WTC11 (cell line): ENCODE measurements at places on chromosomes 3 and 15. TPM values are rescaled to one million over a fixed set of nuclear protein-coding genes. Genes with fewer than 3 reads are reported as not detected.

LSAMP gene
- total RNA-seq, result 3.6 to 5.9 TPM (median 5.7 TPM) in 3 replicates

DNA sequence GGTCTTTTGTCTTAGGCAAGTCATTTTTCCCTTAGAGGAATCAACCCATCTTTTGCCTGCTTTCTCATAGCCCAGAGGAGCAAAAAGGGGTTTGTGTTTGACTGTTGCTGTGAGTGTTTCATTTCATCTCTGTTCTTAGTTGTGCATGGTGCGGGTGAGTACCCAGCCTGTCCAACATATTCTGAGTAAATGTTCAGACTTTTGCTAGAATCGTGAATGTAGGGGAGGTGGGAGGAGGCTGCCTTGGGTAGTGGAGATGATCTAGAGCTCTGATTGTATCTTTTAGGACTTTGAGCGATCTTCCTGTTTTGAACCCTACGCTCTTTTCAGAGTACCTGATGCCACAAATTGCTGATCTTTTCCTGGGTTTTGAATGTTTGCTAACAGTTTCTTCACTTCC is 123.1 kb downstream of the ZNF609 start:
- H3K36me3 ChIP-seq, result peaks cover 10% of the 10 kb centered on the region
- DNase-seq, result no peak
- H3K27me3 ChIP-seq, result no peaks in the 10 kb centered on the region; the same call in 1 of the 2 replicates

GRCh38 chr3:42262525-42262924 is 3.5 kb downstream of the CCK start:
- no peaks in the 10 kb centered on the region for H3K36me3 ChIP-seq
- H3K4me1 ChIP-seq, result peaks cover 18% of the 10 kb centered on the region
- H3K27ac ChIP-seq, result no peak overlapping the region
- H3K27me3 ChIP-seq, result peaks cover 56% of the 10 kb centered on the region
- peak overlapping the region; percentile 63 for H3K4me3 ChIP-seq

- H3K27me3 ChIP-seq, result peaks cover 84% of the 10 kb centered on the region
- peaks cover 2% of the 10 kb centered on the region for H3K36me3 ChIP-seq
- H3K4me3 ChIP-seq, result peak overlapping the region; percentile 20; the same call in 1 of the 2 replicates
- peak; percentile 53 for DNase-seq
- no peak overlapping the region for H3K27ac ChIP-seq
Measured at GRCh38 chr15:41511331-41511898, 2.2 kb downstream of the LTK start.

DNA sequence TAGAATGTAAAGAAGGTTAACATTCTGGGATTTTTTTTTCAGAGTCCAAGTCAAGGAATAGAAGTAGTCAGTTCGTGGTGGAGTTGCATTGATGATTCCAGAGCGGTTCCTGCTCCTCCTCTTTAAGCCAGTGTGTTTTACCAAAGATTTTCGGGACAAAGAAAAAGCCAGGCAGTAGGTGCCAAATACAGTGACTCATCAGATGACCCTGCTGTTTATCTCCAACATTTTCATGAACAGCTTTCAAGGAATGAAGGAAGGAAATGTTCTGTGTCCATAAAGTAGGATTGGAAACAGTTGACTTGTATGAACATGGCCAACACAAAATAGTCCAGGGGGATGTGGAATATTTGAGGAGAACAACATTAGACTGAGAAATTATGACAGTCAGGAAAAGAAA is 142.4 kb upstream of the TMC3 start:
- H3K4me3 ChIP-seq, result no peak overlapping the region
- DNase-seq, result no peak
- H3K27ac ChIP-seq, result no peak overlapping the region

DNA sequence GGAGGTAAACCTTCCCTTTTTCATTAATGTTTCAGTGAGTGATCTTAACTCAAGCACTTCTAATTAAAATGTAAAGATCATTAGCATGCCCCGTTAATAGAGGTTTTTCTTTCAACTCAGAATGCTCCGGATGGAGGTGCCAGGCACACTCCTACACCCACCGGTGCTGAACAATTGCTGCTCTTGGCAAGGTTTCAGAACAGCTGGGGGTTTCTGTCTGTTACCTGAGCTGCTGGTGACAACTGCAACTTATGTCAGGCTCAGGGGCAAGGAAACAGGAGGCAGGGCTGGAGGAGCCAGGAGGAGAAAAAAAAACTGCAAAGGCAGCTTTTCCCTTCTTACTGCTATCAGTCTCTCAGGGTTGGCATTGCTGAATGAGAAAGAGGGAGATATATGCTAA is 250.1 kb downstream of the DIPK2A start:
- peaks cover 8% of the 10 kb centered on the region for H3K4me1 ChIP-seq
- peak; percentile 17 for DNase-seq
- peak overlapping the region; percentile 54; the same call in 1 of the 2 replicates for H3K27ac ChIP-seq

GRCh38 chr15:25089577-25089976 is 134.8 kb downstream of the SNRPN start:
- H3K36me3 ChIP-seq, result peaks cover 100% of the 10 kb centered on the region
- H3K4me3 ChIP-seq, result no peak overlapping the region
- no peaks in the 10 kb centered on the region for H3K4me1 ChIP-seq
- no peak for DNase-seq

DNA sequence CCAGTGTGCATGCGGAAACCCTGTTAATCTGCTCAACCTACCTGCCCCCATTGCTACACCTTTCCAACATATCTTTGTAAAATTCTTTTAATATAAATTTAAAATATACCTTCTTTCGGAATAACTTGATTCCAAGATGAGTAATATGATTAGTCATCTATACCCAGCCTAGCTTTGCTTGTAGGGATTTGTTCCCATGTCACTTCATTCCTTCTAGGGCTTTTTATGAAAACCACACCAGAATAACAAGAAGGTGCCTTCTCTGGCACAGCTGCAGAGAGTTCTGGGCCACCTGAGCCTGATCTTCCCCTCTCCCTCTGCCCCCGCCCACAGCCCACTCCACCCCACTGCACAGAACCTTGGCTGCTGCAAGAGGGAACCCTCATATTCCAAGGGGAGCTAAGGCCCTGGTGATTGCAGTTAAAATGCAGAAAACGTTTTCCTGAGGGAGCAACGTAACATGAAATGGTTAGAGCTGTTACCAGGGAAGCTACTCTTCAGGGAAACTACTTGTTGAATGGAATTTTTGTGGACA is 38.6 kb upstream of the HACD2 start:
- DNase-seq, result no peak
- no peak overlapping the region for H3K27ac ChIP-seq
- H3K4me1 ChIP-seq, result peaks cover 22% of the 10 kb centered on the region
- no peaks in the 10 kb centered on the region for H3K27me3 ChIP-seq

GRCh38 chr3:23710555-23710954 is 95.2 kb upstream of the UBE2E1 start:
- H3K27ac ChIP-seq, result peak overlapping the region; percentile 14
- no peak overlapping the region for H3K4me3 ChIP-seq
- peaks cover 40% of the 10 kb centered on the region for H3K4me1 ChIP-seq
- H3K27me3 ChIP-seq, result no peaks in the 10 kb centered on the region
- peaks cover 2% of the 10 kb centered on the region; the same call in 1 of the 2 replicates for H3K36me3 ChIP-seq

- H3K27me3 ChIP-seq, result peaks cover 9% of the 10 kb centered on the region
- H3K4me3 ChIP-seq, result no peak overlapping the region
- no peak overlapping the region for H3K27ac ChIP-seq
- H3K36me3 ChIP-seq, result peaks cover 7% of the 10 kb centered on the region; the same call in 1 of the 2 replicates
Measured at GRCh38 chr3:123365450-123366143, 83.3 kb downstream of the ADCY5 start.

DNA sequence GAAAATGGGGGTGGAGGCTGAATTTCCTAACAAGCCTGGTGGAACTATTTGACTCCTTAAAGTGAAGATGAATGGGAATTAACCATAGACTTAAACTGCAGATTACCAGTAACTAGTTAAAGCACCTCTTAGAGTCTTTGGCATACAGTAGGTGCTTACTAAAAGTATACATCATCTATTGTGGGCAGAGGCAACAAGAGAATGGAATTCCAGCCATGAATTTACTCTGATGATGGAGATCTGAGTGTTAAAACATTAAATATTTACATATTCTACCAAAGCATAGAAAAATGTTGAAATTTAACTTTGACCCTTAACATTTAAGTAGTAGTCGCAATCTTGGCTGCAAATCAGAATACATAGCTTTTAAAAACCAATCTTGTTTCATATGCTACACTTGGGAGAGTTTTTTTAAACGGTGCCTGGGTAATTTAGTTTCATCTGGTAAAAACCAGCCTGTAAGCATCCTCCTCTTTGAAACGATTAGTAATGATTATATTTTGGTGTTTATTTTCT is 5.2 kb downstream of the UBA5 start:
- H3K27me3 ChIP-seq, result no peaks in the 10 kb centered on the region
- DNase-seq, result no peak
- H3K4me3 ChIP-seq, result no peak overlapping the region

SLC2A2 gene
- total RNA-seq, result 0.16 TPM in 1 of 3 replicates, not detected in the others

ZMYND10 gene
- 0.46 to 0.80 TPM (median 0.74 TPM) in 3 replicates for total RNA-seq

- H3K4me1 ChIP-seq, result peaks cover 20% of the 10 kb centered on the region
- H3K27ac ChIP-seq, result no peak overlapping the region
- peaks cover 7% of the 10 kb centered on the region for H3K36me3 ChIP-seq
- H3K27me3 ChIP-seq, result peaks cover 27% of the 10 kb centered on the region
Measured at GRCh38 chr3:126706631-126707030, 2.6 kb downstream of the CHCHD6 start.

DNA sequence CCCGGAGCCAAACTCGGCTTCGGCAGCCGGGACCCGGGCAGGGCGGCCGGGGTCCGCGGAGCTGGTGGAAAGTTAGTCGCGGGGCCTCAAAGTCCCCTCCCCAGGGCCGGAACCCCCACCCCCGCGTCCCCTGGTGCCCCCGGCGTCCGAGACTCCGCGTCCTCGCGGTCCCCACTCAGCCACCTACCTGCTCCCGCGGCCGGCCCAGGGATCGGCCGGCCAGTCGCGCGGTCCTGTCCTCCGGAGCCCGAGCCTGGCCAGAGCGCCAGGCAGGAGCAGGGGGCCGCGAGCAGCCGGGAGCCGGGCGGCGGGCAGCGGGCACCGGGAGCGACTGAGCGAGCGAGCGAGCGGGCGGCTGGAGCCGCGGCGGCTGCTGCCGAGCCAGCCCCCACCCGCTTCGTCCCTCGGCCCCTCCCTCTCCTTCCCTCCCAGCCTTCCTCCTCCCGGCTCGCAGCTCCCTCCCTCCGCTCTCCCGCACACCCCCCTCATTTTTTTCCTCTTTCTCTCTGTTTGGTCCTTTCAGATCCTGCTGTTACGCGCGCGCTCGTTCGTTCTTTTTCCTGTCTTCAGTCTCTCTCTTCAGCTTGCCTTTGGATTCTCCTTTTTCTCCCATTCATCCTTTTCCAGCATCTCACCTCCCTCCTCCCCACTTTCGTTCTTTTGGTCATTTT is at the start of gene MEGF11:
MEGF11 (minus strand) TSS at position 333 of the 671 bp plus-strand sequence. CDS start 125,347 bp downstream, outside the sequence.
- H3K27ac ChIP-seq, result no peak within 1 kb of the TSS
- peak; percentile 69 for DNase-seq
- H3K36me3 ChIP-seq, result no peaks in the 10 kb centered on the region
- H3K4me3 ChIP-seq, result peak within 1 kb of the TSS; percentile 96

DNA sequence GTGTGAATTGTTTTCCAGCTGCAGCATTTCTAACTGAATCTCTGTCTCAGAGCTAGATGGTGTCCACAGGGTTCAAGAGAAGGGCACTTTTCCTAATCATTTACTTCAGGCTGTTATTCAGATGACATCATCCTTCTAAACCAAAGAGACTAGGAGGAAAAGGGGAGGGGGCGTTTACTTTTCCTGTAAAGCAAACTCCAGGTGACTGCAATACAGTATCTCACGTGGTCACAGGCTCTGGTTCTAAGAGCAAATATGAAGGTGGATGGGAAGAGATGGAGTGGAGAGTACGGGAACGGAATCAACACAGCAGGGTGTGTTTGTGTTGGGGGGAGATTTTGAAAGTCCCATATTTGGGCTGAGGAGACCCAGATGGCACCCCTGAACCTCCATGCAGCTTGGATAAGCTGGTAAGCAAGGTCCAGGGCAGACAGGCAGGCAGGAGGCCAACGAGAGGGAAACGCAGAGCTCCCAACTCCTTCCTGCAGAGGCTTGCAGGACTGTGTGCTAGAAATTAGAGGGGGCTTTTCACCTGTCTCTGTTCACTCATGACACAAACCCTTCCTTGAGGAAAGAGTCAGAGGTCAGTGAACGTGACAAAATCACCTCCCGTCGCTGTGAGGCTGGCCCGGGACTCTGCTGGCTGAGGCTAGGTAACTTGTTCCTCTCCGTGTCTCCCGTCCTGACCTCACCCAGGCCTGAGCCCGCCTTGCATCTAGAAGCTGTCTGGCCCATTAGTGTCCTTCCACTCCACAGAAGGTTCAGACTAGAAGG is 151.2 kb downstream of the OPA1 start:
- no peak overlapping the region; the same call in 1 of the 2 replicates for H3K27ac ChIP-seq
- H3K36me3 ChIP-seq, result no peaks in the 10 kb centered on the region
- no peaks in the 10 kb centered on the region; the same call in 1 of the 2 replicates for H3K27me3 ChIP-seq
- H3K4me3 ChIP-seq, result no peak overlapping the region
- DNase-seq, result no peak

GRCh38 chr3:10397879-10398278 is 77.0 kb upstream of the SEC13 start:
- H3K4me3 ChIP-seq, result no peak overlapping the region
- H3K36me3 ChIP-seq, result no peaks in the 10 kb centered on the region
- H3K4me1 ChIP-seq, result peaks cover 28% of the 10 kb centered on the region

GRCh38 chr3:182261041-182261440 is 532.3 kb upstream of the ATP11B start:
- no peak for DNase-seq
- no peak overlapping the region for H3K27ac ChIP-seq
- H3K27me3 ChIP-seq, result no peaks in the 10 kb centered on the region
- H3K4me3 ChIP-seq, result no peak overlapping the region
- no peaks in the 10 kb centered on the region for H3K36me3 ChIP-seq

GRCh38 chr3:45931496-45931895 is 11.8 kb upstream of the CXCR6 start:
- no peaks in the 10 kb centered on the region for H3K4me1 ChIP-seq
- peaks cover 85% of the 10 kb centered on the region for H3K36me3 ChIP-seq
- no peaks in the 10 kb centered on the region for H3K27me3 ChIP-seq
- H3K27ac ChIP-seq, result no peak overlapping the region

GRCh38 chr3:61239871-61240270 is 11.4 kb downstream of the FHIT start:
- no peak for DNase-seq
- no peaks in the 10 kb centered on the region for H3K27me3 ChIP-seq
- no peaks in the 10 kb centered on the region for H3K36me3 ChIP-seq
- peaks cover 63% of the 10 kb centered on the region for H3K4me1 ChIP-seq

ZPLD1 gene
- total RNA-seq, result not detected in 3 replicates

- H3K27ac ChIP-seq, result no peak overlapping the region
- no peaks in the 10 kb centered on the region for H3K36me3 ChIP-seq
- peaks cover 4% of the 10 kb centered on the region for H3K4me1 ChIP-seq
- no peak overlapping the region for H3K4me3 ChIP-seq
- no peak for DNase-seq
Measured at GRCh38 chr3:89395456-89395855, 288.0 kb downstream of the EPHA3 start.

SGO1 gene
- 31.5 to 34.3 TPM (median 32.2 TPM) in 3 replicates for total RNA-seq

DNA sequence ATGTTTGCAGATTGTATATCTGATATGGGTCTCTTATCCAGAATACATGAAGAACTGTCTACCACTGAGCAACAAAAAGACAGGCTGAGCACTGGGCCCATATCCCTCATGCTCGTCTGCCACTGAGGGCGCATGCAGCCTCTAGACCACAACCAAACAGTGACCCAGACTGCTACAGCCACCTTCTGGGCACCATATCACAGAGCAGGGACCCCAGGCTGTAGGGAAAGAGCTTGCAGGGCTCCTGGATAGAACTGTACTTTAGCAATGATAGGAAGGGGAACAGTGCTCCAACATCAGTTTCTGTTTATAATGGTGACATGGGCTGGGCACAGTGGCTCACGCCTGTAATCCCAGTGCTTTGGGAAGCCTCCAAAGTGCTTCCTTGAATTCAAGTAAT is 40.2 kb upstream of the TMEM87A start:
- no peaks in the 10 kb centered on the region for H3K36me3 ChIP-seq
- H3K27me3 ChIP-seq, result no peaks in the 10 kb centered on the region
- no peaks in the 10 kb centered on the region for H3K4me1 ChIP-seq
- H3K4me3 ChIP-seq, result no peak overlapping the region

CD200 gene
- 46.8 to 56.1 TPM (median 54.1 TPM) in 3 replicates for total RNA-seq

- H3K36me3 ChIP-seq, result peaks cover 6% of the 10 kb centered on the region
- DNase-seq, result no peak
- peaks cover 5% of the 10 kb centered on the region for H3K4me1 ChIP-seq
Measured at GRCh38 chr3:39529577-39529976, 62.1 kb downstream of the MOBP start.
